ENCODE measurements at places on chromosomes 2 and 18.

- no peak for DNase-seq
These were observed 206.8 kb upstream of the FBXO11 start for GRCh38 chr2:48112911-48113680.

DNA sequence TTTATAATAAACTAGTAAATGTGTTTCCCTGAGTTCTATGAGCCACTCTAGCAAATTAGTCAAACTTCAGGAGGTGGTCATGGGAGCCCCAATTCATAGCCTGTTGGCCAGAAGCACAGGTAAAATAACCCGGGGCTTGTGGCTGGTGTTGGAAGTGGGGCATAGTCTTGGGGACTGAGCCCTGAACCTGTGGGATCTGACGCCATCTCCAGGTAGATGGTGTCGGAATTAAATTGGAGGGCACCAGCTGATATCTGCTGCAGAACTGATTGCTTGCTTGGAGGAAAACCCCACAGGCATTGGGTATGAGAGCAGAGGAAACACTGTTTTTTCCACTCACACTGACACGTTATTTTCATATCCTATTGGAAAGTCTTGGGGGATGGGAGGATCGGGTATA lies 14.1 kb downstream of the NMS start:
- no peak for DNase-seq

GRCh38 chr2:111896576-111896975 lies 1.8 kb upstream of the MERTK start:
- DNase-seq, result no peak

- DNase-seq, result no peak
These were observed 88.0 kb downstream of the CDC42EP3 start for GRCh38 chr2:37583402-37583801.

DNA sequence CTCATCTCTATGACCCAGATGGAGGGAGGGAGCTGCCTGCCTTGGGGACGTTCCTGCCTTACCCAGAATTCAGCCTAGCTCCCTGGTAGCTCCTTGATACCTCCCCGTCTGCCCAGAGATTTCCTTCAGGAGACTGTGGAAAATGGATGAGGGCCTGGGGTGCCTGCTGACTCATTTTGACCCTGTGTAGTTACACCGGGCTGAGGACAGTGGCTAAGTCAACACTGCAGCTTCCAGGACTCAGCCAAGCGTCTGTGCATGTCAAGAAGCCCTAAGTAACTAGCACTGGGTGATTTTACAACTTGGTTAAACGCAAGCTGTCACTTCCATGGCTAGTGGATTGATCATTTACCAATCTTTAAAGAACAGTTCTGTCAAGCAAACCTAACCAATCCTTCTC lies 23.3 kb upstream of the EPAS1 start:
- no peak for DNase-seq

- DNase-seq, result no peak
These were observed 33.5 kb upstream of the EML4 start for GRCh38 chr2:42135381-42136312.

All from neural progenitor cell (in vitro differentiated cells).